AG10803 (cell line): ENCODE measurements at places on chromosomes 5 and 9.
A peak's percentile ranks its signal among the peaks of the same experiment; 100 is the strongest.

DNA sequence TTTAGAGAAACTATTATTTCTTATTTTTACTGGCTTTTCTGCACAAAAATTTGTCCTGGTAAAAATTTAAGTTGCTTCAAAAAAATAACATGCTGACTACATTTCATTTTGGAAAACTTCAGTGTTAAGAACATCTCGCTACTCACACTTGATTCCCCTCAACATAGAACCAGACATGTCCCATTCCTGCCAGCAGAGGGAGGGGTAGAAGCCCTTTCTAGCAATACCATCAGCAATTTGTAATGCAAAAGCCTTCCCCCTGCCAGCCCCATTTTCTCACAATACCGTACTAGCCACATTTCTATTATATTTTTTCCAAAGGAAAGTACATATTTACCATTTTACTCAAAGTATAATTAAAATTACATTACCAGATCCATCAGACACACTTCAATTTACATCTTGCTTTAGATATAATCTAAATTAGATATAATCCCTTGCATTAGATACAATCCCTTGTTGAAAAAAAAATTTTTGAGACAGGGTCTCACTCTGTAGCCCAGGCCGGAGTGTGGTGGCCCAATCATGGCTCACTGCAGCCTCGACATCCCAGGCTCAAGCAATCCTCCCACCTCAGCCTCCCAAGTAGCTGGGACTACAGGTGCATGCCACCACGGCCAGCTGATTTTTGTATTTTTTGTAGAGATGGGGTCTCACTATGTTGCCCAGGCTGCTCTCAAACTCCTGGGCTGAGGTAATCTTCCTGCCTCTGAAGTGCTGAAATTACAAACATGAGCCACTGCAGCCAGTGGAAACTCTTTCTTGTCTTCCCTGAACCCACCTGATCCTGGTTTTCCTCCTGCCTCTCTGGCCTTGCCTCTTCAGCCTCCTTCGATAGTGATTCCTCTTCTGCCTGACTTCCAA, 39.6 kb upstream of the IDNK start:
- DNase-seq, result peak; percentile 66

DNA sequence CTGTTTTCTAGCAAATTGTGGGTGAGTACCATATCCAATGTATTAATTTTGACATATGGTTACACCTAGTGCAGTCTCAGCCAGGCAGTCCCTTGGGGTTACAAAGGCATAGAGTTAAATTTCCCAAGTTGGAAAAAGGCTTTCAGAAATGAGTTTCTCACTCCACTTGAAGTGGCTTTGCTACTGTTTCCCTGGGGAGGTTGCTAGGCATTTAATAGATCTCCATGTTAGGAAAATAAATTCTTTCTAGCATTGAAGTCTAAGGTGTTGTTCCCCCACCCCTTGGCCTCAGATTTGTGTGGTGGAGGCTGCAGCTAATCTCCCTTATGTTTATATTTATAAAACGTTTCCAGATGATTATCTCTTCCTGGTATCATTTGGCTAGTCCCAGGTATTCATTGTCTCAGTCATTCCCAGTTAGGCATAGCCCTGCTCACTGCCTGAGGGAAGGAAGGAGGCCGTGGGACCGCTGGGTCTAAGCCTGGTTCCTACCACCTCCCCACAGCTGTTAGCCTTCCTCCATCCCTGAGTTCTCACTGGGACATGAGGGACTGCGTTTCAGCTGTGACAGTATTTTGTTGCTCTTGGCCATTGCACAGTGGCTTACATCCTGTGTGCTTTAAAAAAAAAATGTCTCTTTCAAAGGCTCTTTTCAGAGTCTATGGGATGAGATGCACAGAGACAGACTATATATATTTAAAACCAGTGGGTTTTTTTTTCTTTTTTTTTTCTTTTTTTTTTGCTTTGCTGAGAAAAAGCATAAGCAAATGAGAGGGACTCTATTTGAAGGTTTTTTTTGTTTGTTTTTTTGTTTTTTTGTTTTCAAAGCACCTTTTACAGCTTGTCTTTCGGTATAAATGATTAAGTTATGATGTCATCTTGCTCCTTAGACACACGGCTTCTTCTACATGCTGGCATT, 121.5 kb downstream of the MAST4 start:
- DNase-seq, result no peak

DNA sequence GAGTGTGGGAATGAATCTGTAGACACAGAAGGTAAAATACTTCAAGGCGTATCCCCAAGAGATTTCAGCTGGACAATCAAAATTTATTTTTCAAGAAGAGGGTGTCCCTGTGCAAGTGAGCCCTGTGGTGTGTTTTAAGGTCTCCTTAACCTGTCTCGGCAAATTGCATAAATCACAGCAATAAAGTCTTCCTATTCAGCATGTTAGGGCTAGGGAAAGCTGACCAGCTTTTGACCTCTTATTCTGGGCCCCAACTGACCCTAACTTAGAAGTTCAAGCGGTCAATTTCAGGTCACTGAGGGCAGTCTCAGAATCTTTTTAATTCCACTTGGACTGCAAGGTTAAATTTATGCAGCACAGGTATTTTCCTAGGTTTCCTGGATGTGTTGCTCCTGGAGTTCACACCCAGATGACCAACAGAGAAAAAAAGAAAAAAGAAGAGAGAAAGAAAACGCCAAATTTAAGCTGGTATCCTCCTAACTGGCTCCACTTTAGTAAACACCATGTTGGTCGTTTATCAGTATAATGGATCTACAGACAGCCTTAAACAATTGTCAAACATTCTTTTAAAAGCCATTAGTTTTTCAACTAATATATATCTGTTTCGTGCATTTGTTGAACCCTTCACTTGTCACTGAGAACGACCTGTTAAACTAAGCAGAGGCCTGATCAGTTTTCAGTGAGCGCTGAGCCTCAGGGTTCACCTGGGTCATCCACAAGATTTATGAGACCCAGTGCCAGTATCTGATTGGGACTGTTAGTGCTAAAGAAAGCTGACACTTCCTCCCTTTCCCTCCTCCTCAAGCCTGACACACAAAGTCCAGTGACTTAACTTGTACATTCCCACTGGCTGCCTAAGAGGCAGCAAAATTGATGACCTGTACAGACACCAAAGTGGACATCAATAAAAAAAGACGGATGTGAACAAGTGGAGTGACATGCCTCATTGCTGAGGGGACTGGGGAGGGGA, 546.1 kb downstream of the NR2F1-AS1 start:
- DNase-seq, result no peak

DNA sequence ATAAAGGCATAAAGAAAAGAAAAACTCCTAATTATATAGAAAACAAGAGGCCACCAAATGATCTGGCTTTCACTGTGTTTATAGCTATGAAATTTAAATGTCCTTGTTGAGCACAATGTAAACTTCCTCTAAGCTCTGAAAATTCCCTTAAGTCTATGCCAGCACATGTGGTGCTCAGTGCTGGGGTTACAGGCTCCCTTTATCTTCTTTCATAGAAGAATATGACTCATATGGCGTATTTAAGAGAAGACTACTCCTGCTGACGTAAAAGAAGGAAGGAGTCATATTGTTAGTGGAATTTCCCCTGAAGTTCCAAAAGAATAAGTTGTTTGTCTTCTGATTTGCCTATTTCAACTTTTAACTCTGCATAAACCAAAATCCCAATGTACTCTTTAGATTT, 30.4 kb downstream of the RNF145 start:
- peak; percentile 92 for DNase-seq

GRCh38 chr5:156460471-156460870, 133.5 kb downstream of the SGCD start:
- peak; percentile 56 for DNase-seq

- no peak for DNase-seq
Measured at GRCh38 chr9:120965344-120966012, 38.9 kb upstream of the TRAF1 start.

- no peak for DNase-seq
Measured at GRCh38 chr5:178522361-178522760, 67.8 kb downstream of the COL23A1 start.

GRCh38 chr5:19301271-19301670, 686.7 kb downstream of the CDH18 start:
- no peak for DNase-seq

DNA sequence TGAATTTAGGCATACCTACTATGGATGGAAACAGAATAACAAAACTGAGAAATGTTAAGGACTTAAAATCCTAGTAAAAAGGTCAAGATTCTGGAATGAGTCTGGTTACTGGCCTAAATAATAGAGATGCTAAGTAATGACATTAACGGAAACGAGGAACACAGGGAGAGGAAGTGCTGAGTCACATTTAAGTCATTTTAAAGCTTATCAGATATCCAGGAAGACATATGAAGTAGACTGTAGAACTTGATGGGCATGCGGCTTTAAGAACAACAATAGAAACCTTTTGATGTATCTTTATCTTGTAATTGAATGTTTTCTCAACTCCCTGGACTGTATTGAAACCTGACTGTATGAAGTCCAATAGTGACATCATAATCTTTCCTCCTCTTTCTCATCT, 1251.4 kb upstream of the CDH6 start:
- no peak for DNase-seq

DNA sequence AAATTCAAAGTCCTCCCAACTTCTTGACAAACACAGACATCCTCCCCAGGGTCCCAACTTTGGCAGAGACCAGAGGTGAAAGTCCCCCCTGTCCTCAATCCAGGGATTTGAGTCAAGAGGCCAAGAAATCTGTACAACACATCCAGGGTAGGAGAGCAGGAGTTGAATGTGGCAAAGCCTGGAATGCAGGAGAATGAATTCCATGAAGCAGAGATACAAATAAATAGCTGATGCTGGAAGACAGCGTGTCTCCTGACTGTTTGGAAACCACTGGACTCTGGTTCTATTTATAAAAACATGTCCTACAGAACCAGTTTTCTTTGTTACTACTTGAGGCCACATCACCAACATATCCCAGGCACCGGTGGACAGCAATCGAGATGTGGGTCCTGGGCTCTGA, 43.7 kb upstream of the SLIT3 start:
- DNase-seq, result peak; percentile 88

- no peak for DNase-seq
Measured at GRCh38 chr5:14174230-14174636, 31.1 kb downstream of the TRIO start.

GRCh38 chr5:176748967-176749935, 61.1 kb upstream of the UNC5A start:
- DNase-seq, result no peak

DNA sequence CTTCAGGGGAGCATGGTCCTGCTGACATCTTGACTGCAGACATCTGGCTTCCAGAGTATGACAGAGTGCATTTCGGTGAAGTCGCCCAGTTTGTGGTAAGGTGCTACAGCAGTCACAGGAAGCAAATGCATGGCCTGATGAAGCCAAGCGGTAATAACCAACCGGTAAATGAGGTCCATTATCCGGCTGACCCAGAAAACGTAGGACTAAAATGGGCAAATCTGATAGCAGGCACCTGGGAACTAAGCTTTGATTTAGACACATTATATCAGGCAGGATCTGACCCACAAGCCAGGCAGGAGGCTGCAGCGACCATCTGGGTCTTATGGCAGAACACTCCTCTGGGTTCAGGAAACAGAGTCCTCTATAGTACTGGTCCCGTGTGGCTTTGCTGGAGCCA, 454.6 kb downstream of the GADD45G start:
- no peak for DNase-seq
